ENCODE measurements at places on chromosomes 1 and 21.

DNA sequence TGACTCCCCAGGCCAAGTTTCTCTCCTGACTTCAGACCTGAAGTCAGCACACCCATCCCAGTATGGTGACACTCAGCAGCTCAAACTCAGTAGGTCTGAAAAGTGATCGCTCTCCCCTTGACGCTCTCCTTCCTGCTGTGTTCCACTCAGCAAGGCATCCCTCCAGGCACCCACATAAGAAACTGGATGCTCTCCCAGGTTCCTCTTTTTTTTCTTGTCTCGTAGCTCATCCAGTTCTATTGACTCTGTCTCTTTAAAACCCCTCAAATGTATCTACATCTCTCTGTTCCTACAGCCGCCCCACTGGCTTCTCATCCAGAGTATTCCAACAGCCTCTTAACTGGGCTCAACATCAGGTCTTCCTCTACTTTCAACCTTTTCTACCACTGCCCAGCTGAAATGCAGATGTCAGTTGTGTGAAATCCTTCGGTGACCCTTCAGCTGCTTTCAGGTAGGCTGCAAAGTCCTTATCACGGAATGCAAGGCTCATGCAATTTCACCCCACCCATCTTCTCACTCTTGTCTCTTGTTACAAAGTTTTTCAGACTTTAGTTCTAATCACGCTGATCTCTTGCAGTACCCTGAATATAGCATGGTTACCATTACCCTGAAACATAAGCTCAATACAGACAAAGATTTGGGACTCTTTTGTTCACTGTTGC lies 286.2 kb upstream of the POU3F1 start:
- DNase-seq: no peak

DNA sequence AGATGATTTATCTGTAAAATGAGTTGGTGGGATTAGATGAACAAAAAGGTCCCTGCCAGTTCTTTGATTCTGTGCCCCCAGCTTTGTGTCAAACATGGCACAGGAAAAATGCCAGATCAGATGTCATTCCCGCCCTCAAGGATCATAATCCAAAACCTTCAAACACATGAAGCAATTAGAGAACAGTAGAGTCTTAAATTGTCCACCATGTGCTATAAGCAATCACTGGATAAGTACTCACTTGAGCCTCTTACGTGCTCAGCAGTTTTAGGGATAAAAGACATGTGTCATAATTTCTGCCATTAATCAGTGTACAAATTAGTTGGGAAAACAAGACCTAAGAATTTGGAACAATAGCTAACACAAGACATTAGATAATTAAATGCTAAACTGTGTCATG lies 15.4 kb upstream of the KIAA0040 start:
- DNase-seq: no peak

- no peak for DNase-seq
Observed at GRCh38 chr1:8733484-8733883, 84.0 kb downstream of the RERE start.

- no peak for DNase-seq
Observed at GRCh38 chr1:175237389-175237788, 44.8 kb upstream of the KIAA0040 start.

DNA sequence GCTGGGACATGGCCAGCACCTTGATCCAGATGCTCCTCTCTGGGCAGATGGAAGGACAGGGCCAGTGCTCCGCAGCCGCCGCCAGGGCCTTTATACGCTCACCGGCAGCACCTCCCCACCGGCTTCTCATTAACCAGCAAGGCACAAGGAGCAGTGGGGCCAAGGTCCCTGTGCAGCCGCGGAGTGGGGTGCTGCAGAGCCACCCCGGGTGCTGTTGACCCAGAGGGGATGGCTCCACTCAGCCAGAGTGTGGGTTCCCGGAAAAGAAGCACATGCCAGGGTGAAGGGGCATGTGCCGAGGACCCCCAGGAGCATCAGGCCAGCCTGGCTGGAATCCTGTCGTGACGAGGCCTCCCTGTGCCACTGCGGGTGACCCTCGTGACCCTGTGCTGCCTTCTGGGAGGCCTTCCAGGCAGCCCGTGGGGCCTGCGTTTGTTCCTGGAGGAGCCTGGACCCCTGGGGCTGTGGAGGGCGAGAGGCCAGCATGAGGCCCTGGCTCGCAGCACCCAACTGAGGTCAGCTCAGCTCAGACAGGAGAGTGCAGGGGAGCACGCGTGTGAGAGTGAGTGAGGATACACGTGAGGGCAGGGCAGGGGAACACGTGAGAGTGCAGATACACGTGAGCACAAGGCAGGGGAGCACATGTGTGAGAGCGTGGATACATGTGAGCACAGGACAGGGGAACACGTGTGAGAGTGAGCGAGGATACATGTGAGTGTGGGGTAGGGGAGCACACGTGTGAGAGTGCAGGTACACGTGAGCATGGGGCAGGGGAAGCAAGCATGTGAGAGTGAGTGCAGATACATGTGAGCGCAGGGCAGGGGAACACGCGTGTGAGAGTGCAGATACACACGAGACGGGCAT lies at the start of gene FTCD:
FTCD (minus strand) TSS at position 66 of the 864 bp plus-strand sequence; CDS start at position 10, 56 bp downstream.
- DNase-seq: no peak

- peak; percentile 35 for DNase-seq
Observed at GRCh38 chr1:71521655-71522264, 440.9 kb upstream of the ZRANB2 start.

- no peak for DNase-seq
Observed at GRCh38 chr1:3617806-3618345, 6.6 kb upstream of the MEGF6 start.

DNA sequence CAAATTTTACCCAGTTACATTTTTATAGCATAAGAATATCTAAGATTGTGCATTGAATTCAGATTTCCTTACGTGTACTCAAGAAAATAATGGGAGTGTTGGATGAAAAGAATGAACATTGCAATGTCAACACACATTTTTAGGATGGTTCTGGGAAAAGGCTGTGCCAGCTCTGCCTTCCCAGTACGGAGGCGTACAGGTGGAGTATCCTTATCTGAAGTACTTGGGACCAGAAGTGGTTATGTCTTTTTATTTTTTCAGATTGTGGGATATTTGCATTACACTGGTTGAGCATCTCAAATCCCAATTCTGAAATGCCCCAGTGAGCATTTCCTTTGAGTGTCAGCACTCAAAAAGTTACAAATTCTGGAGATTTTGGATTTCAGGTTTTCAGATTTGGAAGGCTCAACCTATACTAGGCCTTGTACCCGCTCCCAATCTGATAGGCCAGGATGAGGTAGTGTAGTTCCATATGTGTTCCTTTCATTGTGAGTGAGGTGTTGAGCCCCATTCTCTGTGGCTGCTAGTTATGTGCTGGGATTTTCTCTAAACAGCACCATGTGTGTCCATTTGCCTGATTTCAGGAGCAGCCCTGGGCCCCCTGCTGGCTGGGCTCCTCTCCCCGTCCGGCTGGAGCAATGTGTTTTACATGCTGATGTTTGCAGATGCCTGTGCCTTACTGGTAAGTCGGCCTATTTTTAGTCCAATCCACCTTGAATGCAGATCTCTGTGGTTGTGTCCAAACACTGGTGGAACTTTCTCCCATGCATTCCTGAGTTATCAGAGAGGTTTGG lies 60.8 kb downstream of the SLC37A1 start:
- DNase-seq: no peak

- DNase-seq: no peak
Observed at GRCh38 chr1:40766560-40766959, 17.0 kb upstream of the KCNQ4 start.

- DNase-seq: no peak
Observed at GRCh38 chr1:169108863-169109560, 2.5 kb downstream of the ATP1B1 start.

Measured in DMS 273 treated with DMSO at 0.1 percent for 48 hours (cell line).